ENCODE measurements at places on chromosomes 5 and 9.

DNA sequence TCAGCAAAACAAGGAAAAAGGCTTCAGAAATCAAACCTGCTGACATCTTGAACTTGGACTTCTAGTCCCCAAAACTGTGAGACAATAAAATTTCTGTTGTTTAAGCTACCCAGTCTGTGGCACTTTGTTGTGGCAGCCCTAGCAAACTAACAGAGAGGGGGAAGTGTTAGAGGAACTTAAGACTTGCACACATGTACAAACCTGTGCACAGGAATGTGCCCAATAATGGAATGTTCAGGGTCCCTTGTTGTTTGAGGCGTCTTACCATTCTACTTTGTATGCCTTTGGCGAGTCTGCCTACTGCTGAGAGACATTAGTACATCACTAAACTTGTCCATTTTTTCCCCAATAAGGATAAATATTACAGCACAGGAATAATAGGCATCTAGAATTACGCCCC lies 160.3 kb downstream of the WDR70 start:
- no peak for DNase-seq

DNA sequence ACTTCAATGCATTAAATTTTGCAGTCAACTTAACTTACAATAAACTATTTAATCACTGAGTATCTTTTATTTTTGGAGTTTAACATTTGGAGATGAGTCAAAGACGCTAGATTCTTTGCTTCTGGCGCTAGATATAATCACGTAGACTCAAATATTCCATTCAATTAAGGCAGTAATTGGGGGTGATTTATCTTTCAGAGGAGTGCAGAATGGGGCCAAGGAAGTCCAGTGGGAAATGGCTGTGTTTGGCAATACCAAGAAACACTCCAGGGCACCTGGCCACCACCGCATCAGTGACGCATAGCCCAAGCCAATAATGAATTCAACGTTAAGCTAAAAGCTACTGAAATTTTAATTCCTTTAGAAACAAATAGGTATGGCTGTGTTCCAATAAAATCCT lies 81.2 kb downstream of the PHAX start:
- no peak for DNase-seq

GRCh38 chr5:114319236-114319635 lies 42.6 kb upstream of the KCNN2 start:
- no peak for DNase-seq

DNA sequence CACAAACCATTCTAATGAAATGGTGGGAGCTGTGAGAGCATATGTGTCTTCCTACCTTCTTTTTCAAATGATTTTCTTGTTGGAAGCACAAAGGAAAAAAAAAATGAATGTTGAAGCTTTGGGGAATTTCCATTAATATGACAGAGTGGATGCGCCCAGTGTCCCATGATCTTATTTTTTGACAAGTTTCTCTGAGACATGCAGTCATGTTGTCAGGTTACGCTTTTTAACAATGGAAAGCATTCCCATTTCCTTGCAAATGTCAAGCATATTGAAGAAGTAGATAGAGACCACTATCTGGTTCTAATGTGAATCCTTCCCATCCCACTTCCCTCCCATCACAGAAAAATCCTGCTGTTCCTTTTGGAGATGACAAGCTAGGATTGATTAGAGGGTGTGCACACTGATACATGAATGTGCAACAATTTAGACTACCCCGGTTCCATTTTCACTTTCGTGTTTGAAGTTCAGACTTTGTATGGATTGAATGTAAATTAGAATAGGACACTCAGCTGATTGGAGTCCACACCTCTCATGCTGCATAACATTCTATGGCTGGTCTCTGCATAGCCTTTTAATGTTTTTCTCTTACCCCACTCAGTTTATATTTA lies 919.4 kb downstream of the TLE4 start:
- no peak for DNase-seq

DNA sequence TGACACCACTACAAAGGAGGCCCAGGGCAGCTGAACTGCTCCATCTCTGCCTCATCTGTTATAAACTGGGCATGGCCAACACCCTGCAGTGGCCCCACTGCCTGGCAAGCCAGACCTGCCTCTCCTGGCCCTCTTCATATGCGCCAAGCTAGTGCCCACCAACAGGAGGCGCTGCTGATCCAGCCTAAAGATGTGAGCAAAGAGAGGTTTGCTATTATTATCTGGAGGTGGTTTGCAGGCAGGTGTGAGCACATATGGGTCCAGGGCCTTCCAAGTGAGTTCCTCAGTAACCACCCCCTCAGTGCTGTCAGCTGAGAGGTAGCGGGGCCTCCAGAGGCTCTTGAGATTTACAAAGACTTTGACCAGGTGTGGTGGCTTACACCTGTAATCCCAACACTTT lies 232.2 kb downstream of the SYK start:
- DNase-seq, result peak; percentile 74

DNA sequence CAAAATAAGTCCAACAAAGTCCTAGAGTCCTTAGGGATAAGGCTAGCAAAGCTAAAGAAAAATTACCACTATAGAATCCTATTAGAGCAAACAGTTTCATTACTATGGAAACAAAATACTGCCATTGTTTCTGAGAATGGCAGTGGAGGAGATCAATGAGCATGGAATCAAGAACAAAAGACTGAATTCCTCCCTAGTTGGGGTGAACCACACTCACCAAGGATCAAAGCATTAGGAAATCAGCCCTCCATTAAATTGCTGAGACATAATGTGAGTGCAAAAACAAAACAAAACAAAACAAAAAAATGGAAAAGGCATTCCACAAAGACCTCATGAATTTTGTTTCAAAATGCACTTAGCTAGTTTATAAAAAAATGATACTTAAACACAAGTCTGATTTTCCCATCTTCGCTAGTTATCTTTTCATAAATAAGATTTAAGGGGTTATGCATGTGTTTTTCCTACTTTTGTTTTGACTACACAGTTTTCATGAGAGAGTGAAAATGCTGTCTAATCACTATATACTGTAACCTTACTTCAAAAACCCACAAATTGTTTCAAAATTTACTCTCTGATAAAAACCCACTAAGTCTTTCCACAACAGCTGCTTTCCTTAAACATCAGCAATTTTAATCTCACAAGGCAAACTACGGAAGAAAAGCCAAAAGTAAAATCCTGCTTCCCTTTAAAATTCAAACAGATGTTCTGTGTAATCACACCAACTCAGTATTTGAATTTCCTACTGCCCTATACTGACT lies 9.7 kb downstream of the SERINC5 start:
- DNase-seq, result no peak

DNA sequence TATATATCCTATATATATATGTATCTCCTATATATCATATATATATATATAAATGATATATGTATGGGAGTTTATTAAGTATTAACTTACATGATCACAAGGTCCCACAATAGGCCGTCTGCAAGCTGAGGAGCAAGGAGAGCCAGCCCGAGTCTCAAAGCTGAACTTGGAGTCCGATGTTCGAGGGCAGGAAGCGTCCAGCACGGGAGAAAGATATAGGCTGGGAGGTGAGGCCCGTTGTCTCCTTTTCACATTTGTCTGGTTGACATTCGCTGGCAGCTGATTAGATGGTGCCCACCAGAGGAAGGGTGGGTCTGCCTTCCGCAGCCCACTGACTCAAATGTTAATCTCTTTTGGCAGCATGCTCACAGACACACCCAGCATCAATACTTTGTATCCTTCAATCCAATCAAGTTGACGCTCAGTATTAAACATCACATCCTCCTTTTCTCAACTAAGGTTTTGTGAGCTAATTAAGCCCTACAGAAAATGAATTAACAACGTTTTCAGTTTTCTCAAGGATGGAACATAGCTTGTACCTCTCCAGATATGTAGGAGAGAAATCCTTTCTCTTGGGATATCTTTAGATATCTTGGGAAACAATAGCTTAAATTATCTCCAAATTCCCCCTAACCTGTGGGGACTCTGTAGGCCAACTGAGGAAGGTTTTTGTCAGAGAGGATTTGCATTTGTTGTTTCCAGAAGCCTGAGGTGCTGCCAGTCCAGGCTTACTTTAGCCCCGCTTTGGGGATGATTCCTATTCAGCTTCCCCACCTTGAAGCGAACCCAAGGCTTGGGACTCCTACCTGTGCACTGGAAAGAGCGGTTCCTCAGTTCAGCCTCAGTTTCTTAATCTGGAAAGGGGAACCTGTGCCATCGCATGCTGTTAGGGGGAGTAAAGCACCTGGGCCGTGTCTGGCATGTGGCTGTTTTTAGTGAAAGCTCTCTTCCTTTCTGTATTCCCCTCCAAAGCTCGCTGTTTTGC lies 163.2 kb downstream of the CACNA1B start:
- no peak for DNase-seq

- DNase-seq, result no peak
These were observed 417.0 kb downstream of the ARHGEF28 start for GRCh38 chr5:74042959-74043358.

DNA sequence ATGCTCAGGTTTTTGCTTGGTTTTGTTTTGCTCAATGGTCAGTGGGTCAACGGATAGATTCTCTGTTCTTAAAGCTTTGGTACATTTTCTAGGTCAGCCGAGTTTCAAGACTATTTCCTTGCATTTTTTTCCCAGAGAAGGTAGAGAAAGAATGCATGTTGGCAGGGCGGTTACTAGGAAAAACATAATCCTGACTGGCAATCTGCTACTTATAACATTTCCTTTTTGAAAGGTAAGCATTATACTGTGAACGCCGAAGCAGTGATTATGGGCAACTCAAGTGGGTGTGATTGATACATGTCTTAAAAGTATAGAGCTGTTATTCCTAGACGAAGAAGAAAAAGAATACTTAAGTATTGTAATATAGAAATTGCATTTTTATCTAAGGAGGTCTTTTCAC lies 273.2 kb downstream of the MAST4 start:
- no peak for DNase-seq

GRCh38 chr5:161851691-161852299 lies 3.9 kb downstream of the GABRA1 start:
- DNase-seq, result no peak

DNA sequence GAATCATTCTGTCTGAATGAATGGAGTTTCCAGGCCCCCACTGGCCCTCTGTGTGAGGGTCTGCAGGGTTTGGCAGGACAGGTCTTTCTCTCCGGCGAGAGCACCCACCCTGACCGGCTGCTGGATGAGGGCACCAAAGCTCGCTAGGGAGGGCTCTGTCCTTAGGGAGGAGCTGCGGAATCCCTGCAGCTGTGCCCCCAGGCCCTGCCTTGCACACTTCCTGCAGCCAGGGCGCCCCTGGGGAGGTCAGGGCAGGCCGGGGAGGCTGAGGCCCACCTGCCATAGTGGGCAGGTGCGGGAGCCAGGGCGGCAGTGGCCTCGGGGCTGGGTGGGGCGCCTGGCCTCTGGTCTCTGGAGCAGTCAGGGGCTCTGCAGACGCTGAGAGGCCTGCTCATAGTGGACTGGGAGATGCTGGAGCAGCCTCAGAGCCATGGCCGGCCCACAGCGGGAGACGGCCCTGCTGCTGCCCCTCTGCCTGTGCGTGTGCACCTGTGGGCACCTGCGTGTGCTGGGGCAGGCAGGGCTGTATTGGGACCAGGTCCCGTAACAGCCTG lies 36.1 kb downstream of the EXOC3 start:
- DNase-seq, result no peak

GRCh38 chr5:33675958-33676464 lies 215.8 kb downstream of the ADAMTS12 start:
- DNase-seq, result no peak

GRCh38 chr9:134195558-134195957 lies 31.2 kb upstream of the RNU6ATAC start:
- DNase-seq, result no peak

DNA sequence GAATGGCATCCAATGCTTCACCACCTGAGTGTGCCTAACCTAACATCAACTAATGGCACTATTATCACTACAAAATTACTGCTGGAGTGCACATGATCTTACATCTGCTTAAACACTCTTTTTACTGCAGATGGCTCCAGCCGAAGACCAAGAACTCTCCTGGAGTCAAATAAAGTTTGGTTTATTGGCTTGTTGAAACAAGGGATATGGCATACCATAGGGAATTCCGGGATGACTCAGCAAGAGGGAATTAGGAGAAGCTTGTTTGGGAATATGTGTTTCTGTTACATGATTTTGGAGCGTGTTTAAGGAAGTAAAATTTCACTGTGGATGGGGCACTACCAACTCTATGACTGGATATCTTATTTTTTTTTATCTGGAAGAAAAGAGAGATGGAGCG lies 872.6 kb downstream of the DTWD2 start:
- no peak for DNase-seq

GRCh38 chr9:89668216-89668865 lies 63.5 kb downstream of the GADD45G start:
- no peak for DNase-seq

GRCh38 chr5:74623006-74623611 lies 17.4 kb downstream of the ENC1 start:
- no peak for DNase-seq

DNA sequence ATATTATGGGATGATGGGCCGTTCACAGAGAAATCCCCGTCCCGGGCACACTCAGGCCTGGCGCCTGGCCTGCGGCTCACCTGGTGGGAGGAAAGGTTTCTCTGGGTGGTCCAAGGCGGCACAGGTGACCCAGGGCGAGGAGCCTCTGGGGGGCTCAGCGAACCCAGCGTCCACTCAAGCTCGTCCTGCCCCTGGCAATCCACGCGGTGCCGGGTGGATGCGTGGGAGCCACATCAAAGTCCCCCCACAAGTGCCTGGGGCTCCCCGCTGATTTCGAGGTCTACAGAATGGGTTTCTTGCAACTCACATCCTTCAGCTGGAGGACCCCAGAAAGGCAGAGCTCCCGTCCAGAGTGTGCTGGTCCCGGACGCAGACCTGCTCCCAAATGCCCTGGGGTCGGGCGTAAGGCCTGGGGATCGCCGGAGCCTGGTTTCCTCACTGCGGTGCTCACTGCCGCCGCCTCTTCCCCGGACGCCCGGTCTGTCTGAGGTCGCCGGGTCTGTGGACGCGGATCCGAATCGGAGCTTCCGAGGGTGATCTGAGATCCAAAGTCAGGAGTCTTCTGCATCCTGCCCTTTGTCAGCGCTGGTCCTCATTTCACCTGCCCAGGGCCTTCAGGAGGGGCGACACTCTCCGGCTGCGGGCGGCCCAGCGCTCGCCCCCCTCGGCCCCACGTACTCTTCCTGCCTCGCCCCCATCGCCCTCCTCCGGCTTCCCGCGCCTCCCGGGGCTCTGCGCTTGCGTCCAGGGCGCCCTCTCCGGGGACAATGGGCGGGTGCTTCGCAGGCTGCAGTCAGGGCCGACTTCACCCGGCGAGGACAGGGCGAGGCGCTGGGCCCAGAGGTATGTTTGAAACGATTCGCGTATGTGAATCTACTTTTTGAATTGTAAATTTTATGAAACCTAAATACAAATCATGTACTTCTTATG lies 20.0 kb upstream of the RUFY1 start:
- peak; percentile 70 for DNase-seq

All from activated naive CD4-positive, alpha-beta T cell treated with anti-CD3 and anti-CD28 coated beads, Interleukin-2, amount 50 U/mL, for 16 hours (primary cell).